ENCODE measurements at places on chromosomes 7 and 10.

DNA sequence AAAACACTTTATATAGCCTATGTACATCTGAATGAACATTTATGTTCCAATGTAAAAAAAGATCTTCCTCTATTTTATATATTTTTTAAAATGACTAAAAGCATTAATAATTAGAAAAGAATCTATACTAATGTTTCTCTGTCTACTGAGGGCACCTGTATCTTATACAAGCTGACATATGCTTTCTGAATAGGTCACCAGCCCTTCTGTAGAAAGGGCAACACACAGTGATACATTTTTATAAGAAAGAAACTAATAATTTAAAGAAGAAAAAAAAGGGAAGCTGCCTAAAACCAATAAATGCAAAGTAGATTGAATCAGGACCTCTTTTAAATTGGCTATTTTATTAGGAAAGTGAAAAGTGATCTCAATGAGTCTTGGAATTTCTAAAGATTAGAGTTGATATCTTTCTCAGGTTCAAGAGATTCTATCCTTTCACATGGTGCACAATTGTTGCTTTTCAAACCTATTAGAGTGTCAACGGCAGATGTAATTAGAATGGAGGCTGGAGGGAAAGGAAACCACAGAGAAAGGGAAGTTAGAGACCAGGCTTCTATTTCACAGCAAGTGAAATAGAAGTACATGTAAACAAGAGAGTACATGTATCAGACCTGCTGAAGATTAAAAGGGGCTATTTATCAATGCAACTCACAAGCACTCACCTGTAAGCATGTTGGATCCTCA lies 6.3 kb downstream of the MTPN start:
- DNase-seq: peak; percentile 63

- DNase-seq: no peak
These were observed 7.2 kb downstream of the ADCY1 start for GRCh38 chr7:45581271-45581780.

DNA sequence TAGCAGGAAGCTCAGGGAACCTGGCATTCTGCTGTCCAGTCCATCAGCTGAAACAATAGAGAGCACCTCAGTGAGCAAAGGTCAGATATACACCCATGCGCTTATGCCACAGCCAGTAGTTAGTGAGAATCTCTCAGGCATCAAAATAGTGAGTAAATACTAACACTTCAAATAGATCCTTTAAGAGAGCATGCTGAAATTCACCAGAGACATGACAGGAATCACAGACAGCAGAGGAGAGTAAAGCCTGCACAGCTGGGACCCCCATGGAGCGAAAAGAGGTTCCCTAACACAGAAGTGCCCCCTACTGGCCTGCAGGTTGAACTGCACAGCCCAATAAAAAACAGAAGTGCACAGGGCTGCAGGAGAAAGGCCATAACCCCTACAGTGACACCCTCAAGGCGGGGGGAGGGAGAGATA lies 57.6 kb upstream of the ANTXRL start:
- DNase-seq: peak; percentile 33

DNA sequence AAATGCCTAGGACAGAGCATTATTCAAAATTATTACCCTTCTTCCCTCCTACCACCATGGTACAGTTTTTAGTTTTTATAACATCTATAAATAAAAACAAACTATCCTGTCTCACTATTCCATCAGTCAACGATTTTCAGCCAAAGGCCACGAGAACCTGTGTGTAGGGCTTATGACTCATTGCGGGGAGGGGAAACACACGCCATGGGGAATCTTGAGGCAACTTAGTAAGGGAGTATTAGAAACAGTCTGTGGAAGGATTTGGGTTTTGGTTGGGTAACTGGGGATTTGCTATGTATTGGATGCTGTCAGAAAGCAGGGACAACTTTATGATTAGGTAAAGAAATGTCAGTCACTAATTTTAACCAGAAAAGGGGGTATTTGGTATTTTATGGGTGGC lies 14.7 kb downstream of the GPR141 start:
- peak; percentile 64 for DNase-seq

- no peak for DNase-seq
These were observed 232.1 kb upstream of the PCLO start for GRCh38 chr7:83394776-83395175.

DNA sequence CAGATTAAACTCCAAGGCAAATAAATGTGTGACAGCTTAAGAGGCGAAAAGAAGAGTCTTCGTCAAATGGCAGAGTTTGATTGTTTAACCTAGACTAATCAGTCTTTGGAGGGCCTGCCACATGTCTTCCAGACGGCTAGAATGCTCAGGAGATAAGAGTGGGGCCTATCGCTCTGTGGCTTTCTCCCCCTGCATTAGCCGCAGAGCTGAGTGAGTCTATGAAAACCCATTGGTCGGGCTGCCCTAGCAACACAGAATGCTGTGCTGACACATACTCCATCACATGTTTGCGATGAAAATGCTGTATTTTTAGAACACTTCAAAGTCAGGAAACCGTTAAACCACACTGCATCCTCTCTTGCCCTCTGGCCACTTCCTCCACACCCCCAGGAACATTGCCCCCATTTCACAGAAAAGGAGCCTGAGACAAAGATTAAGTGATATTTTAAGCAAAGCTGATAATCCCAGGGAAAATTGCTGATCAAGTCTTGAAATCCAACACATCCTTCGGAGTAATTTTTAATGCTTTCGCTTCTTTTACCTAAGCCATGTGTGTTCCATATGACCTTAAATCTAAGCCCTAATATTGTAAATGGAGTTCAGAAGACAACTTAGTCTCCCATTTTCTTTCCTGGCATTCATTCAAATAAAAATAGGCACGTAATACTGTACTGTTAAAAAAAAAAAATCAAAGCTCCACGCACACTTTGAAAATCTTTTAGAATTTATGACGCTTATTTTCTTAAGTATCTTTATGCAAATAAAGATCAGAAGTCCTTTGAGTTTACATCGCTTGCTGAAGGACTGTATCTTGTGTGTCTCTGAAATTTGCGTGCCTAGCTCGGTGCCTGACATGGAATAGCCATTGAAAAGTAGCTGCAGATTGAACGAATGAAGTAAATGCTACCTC lies 161.2 kb downstream of the CELF2 start:
- DNase-seq: peak; percentile 88

GRCh38 chr7:2049782-2050510 lies 182.8 kb downstream of the MAD1L1 start:
- no peak for DNase-seq

DNA sequence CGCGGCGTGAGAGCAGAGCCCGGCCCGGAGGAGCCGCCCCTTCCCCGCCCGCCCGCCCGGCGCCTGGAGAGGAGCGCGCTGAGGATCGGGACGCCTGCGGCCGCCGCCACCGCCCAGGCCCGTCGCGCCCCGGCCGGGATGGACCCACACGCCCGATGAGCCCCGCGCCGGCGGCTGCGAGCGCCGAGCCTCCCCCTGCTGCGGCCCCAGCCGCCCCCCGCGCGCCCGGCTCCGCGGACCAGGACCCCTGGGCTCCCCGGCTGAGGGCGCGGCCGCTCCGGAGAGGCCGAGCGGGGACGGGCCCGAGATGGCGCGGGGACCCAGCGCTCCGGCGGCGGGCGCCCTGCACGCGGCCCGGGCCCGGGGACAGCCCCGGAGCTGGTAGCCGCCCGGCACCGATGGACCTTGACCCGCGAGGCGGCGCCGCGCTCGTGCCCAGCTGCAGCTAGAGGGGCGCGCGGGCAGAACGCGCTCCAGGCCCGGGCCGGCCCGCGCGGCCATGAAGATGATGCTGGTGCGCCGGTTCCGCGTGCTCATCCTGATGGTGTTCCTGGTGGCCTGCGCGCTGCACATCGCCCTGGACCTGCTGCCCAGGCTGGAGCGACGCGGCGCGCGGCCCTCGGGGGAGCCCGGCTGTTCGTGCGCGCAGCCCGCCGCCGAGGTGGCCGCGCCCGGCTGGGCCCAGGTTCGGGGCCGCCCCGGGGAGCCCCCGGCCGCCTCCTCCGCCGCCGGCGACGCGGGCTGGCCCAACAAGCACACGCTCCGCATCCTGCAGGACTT lies 520 bp downstream of the FAM20C start:
- DNase-seq: peak; percentile 31

- peak; percentile 33 for DNase-seq
These were observed 139.2 kb downstream of the USP6NL start for GRCh38 chr10:11472158-11472753.
